ENCODE measurements at places on chromosomes 4 and X.

DNA sequence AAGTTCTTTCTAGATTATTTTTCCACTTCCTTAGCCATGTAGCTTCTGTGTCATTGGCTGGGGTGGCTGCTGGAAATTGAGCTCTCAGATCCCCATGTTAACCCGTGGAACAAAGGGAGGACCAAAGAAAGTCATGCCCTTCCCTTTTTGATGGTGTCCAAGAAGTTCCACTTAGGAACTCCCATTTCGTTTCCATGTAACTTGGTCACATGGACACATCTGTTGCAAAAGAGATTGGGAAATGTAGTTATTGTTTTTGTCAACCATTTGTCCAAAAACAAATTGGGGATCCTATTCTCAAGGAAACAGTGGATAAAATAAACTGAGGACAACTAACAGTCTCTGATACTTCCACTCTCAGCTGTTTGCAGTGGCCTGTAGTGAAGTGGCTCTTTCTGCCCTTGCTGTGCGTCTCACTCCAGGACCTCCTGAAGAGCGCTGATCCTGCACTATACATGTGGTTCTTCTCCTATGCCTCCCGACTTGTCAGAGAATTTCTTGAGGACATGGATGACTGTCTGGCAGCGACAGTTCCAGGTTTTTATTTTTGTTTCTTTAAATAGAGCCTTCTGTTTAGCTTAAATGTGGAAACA is 125.3 kb upstream of the LNX1 start:
- DNase-seq: no peak

DNA sequence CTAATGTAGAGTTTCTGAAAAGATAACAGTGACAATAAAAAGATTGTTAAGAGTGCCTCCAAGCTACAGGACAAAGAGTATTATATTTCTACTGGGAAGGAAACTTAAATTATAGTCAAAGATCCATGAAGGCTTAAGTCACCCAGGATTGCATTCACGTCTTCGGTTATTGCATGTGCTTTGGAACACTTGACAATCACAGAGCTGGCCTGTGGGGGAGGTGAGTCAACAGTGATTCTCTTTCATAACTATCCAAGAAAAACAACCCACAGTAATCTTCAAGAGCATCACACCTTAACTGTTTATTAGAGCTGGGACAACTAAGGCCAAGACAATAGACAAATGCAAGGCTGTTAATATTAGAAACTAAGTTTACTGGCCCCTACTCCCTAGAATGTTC is 40.3 kb downstream of the PDGFC start:
- DNase-seq: no peak

- no peak for DNase-seq
Observed at GRCh38 chr4:128590773-128591172, 218.7 kb upstream of the JADE1 start.

DNA sequence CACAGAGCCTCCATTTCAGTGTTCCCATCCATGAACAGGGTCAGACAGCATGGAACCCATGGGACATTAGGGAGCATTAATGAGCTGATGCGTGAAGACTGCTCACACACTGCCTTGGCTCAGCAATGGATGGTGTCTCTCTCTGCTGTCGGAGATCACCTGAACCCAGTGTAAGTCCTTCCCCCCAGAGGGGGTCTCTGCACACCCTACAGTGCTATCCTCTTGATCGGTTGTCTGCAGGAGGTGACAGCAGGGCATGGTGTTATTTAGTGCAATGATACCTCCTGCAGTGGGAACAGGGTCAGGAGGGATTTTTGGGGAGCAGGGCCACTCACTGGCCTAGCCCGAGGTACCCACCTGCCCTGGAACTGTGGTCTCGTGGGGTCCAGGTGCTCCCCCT is 25.6 kb downstream of the APELA start:
- no peak for DNase-seq

DNA sequence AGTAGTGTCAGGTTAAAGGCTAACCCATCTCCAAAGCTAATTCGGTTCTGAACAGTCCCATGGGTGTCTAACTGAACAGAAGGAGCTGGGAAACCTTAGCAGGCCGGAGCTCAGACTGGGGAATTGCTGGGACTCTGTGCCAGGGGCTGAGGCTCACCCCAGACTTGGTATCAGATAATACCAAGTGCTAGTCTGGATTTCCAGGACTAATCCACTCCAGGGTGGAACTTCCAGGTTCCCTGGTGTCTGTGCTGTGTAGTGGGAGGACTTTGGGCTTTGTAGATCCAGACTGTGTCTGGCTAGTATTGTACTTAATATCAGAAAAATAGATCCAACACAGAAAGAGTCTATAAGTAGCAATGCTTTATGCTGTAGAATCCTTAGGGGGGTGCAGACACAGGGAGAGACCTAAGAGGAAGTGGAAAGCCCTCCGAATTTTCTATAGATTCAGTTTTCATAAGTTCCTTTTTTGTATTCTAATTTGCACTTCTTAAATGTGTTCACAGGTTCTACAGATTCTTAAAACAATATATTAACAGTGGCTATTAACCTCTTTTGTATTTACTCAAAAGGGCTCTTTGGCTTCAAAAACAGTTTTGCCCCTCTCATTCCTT is 4.1 kb downstream of the ZNF827 start:
- no peak for DNase-seq

GRCh38 chr4:7989654-7990053 is 50.0 kb upstream of the AFAP1 start:
- no peak for DNase-seq

GRCh38 chr4:151468715-151469696 is 60.0 kb downstream of the FHIP1A start:
- DNase-seq: no peak

GRCh38 chr4:7647186-7647585 is 212.5 kb upstream of the PSAPL1 start:
- DNase-seq: no peak

GRCh38 chrX:153333266-153333665 is 687 bp upstream of the ZNF275 start:
- no peak for DNase-seq

DNA sequence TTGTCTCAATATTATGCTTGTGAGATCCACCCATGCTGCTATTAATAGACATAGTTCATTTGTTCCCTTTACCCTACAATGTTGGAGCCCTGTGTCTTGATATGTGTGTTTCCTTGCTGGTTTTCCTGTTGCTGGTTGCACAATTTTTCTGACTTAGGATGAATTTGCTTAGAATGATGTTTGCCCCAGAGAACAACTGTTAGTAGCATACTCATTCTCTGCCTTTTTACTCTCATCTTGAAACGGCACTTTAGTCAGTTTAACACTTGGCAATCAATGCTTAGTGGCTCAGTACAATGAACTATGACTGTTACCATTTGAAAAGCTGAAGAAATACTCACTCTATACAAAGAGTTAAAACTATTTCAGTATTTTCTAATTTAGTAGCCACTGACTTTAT is 158.8 kb upstream of the NDST4 start:
- DNase-seq: no peak

- DNase-seq: no peak
Observed at GRCh38 chrX:108537005-108537404, 97.4 kb downstream of the COL4A5 start.

- no peak for DNase-seq
Observed at GRCh38 chr4:53195815-53196661, 169.8 kb downstream of the SCFD2 start.

DNA sequence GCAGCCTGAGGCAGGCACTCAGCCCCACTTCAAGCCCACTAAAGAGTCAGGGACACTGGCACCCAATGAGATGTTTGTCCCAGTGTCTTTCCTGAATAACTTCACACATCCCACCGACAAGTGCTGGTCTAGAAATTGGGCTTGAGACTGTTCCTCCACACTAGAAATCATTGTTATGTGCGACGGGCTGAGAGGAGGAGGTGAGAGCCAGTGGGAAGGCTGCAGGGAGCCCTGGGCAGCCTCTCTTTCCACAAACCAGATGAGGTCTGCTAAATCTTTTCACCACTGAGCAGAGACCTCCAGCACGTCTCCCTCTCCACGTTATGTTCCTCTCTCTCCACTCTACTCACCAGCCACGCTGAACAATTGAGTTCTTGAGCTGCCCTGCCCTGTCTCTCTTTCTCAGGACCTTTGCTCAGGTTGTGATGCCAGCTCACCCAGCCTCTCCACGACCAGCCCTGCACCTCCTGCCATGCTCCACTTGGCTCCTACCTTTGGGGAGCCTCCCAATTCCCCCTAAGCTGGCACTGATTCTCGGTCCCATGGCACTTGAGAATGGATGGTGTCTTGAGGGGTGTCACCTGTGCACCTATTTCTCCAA is 8.4 kb downstream of the SCD5 start:
- no peak for DNase-seq

GRCh38 chrX:136667446-136668168 is 19.6 kb downstream of the CD40LG start:
- no peak for DNase-seq

DNA sequence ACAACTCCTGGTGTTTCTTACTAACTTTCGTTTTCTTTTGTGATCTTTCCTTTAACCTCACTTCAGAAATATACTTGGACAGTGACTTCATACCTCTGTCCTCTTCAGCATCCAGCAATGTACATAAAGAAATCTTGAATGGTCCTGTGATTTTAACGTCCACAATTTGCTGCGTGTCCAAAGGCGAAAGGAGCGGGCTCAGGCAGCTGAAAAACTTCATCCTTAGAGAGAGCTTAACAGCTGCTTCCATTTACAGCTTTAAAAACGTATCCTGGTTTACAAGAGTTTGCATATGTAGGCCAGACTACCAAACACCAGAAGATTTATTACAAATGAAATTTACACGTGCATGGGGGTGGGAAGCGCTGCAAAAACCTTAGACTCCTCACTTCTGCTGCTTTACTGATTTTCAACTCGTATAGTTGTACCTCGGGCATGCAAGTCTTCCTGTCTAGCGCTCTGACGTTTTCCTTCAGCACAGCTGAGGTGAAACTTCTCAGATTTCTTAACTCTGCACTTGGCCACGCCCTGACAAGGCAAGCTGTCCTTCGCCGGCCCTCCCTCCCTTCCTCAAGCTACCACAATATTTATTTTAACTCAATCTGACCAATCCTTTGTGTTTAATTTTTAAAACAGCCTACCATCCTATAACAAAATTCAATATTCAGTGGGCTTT is 406.4 kb downstream of the FAM47A start:
- DNase-seq: no peak

DNA sequence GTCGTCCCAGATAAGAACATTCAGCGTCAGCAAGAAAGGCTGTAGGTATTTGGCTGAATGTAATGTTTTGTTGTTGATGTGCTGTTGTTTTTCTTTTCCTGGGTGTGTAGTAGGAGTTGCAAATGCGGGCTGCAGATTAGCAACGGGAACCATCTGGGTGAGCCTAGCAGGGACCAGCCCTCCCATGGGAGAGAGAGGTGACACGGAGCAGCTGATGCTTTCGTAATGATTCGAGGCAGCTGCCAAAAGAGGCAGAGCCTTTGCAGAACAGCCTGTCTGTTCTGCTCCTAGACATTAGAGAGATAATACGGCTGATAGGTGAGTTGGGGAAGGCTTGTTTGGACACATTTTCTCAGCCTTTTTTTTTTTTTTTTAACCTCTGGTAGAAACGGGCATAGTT is 25.3 kb downstream of the ARSF start:
- no peak for DNase-seq

GRCh38 chrX:1380672-1381233 is 11.2 kb downstream of the SLC25A6 start:
- DNase-seq: no peak

DNA sequence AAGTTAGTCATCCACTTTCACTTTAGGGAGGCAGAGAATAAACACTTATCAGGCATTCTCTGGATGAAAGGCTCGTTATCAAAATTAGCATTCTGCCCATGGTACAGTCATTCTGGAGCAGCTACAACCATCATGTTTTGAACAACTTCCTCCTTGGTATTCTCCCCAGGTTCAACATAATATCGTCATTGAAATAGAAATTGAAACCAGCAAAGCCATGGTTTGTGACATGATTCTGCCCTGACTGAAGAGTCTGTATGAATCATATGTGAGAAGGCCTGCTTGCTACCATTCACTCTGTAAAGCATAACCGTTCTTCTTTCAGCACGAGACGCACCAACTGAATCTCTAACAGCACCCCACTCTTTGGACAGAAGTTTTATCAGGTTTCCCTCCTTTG is 127.5 kb upstream of the RADX start:
- DNase-seq: peak; percentile 1

GRCh38 chrX:3428792-3429191 is 82.3 kb upstream of the MXRA5 start:
- no peak for DNase-seq

- no peak for DNase-seq
Observed at GRCh38 chr4:118680808-118681207, 4.4 kb upstream of the METTL14 start.

DNA sequence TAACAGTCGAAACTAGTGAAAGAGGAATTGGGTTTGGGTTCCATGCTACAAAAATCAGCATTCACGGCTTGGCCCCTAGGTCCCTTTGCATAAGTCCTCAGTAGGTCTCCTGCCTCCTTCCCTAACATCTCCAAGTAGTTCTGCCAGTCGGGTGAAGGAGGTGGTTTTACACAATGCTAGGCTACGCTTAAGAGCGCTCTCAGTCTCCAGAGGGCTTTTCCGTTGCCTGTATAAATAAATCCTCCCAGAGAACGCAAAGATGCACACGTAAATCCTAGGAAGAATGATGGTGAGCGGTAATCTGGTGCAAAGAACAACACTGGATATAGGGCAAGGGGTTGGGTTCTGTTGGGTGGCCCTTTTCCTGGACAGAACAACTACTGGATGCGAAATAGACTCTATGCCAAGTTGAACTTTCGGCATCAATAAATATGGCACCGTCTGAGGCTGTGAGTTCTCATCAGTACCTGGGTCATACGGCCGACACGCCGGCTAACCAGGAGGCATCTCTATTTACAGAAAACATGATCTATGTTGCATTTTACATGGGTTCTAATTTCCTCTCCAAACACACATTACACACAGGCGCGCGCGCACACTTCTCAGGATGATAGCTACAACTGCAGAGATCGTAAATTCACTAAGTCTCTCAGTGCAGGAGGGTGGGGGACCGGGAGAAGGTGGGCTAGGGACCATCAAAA is 1.3 kb downstream of the CAMK2D start:
- DNase-seq: peak; percentile 22

- DNase-seq: no peak
Observed at GRCh38 chrX:11867610-11868345, 109.7 kb downstream of the MSL3 start.

DNA sequence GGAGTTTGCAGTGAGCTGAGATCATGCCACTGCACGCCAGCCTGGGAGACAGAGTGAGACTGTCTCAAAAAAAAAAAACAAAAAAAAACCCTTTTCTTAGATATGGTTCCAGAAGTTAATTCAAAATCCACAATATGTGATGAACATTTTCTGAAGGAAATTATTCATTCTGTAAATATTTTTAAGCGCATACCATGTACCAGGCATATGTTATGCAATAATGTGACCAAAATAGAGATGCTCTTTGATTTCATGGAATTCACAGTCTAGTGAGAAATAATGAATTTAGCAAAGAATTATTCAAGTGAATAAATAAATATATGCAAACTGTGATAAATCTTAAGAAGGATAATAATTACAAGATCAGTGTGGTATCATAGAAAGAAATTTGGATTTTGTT is 174.7 kb downstream of the GC start:
- DNase-seq: no peak

GRCh38 chrX:64195862-64196261 is 9.6 kb downstream of the AMER1 start:
- DNase-seq: no peak
